ENCODE measurements at places on chromosomes 5 and 9. TPM values are rescaled to one million over a fixed set of nuclear protein-coding genes. Genes with fewer than 3 reads are reported as not detected.

Gene FSTL4
- total RNA-seq = 1.4 TPM

Gene SPINK4
- not detected for total RNA-seq

DNA sequence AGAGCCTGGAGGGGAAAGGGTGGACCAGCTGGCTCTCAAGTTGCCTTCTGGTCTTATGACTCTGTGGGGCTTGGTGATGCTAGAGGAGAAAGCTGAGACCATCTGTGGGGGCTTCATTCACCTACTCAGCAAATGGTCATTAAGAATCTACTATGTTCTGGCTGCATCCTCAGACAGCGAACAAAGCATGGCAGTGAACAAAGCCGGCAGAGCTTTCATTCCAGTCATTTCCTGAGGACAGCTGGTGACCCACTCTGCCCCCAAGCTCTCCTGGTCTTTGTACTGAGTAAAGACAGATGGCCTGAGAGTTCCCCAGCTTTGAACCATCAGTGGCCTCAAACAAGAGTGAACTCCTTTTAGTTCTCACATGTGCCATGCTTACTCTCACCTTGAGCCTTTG, 48.0 kb downstream of the FGF1 start:
- no peak for DNase-seq

DNA sequence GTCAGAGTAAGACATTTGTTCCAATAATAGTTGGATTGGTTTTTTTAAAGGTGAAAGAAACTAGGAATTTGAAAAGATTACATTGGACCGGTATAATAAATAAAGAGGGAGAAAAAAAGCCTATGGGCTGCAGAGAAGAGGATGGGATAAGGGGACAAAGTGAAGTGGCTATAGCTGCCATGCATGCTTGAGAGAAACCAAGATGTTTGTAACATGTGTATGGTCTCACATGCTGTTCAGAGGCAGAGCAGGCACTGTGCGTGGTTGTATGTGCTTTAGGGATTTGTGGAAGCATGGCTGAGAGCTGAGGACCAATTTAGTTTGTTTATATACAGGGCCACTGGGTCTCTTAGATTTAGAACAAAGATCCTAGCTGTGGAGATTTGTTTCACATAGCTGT, 32.7 kb downstream of the LNPEP start:
- peak; percentile 54 for DNase-seq

GRCh38 chr9:137253717-137254623, 1.2 kb upstream of the NELFB start:
- no peak for DNase-seq

Measured in umbilical cord (tissue), 2 donors.